Transverse colon (tissue), 4 donors: ENCODE measurements at places on chromosomes 11 and 22.

DNA sequence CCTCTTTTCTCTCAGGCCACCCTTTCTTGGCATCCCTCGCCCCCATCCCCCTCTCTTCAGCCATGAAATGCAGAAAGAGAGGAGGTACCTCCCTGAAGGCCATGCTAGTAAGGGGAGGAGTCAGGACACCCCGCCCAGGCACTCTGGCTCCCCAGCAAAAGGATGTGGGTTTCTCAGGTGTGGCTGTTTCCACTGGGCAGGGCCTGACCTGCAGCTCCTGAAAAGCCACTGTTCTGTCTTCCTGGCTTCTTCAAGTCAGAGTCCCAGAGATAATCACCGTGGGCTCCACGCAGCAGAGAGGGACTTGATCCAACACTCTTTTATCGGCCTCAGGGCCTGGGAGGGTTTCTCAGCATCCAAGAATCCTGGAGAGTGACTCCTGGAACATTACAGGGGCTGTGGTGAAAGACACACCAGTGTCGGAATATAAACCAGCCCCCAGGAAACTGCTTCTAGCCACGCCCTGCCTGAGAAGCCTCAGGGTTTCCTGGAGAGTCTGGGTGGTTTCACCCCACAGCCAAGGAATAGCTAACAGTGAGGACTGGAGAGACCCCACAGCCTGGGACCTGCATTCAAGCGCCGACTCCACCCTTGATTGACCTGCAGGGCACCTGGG, 45.7 kb upstream of the TSPAN18 start:
- DNase-seq = no peak

GRCh38 chr11:2747248-2748027, 47.6 kb upstream of the KCNQ1OT1 start:
- DNase-seq = no peak

- no peak for DNase-seq
Observed at GRCh38 chr11:83284501-83285150, 1.5 kb downstream of the CCDC90B start.

GRCh38 chr11:96390488-96390792, 627 bp downstream of the JRKL start:
- DNase-seq = no peak

DNA sequence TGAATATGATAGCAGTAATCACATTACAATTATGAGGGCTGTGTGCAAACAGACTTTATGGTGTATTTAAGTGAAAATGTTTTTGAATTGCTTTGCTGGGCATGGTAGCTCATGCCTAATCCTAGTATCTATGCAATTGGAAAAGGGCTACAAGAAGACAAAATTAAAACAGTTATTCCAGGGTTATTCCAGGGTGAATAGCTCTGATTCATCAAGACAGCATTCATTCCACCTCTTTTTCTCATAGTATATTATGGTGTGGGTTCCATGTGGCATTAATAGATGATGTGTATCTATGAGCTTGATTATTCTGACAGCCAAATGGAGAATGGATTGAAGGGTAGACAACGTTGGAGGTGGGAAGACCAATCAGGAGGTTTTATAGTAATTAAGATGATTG, 12.1 kb upstream of the SIDT2 start:
- no peak for DNase-seq

DNA sequence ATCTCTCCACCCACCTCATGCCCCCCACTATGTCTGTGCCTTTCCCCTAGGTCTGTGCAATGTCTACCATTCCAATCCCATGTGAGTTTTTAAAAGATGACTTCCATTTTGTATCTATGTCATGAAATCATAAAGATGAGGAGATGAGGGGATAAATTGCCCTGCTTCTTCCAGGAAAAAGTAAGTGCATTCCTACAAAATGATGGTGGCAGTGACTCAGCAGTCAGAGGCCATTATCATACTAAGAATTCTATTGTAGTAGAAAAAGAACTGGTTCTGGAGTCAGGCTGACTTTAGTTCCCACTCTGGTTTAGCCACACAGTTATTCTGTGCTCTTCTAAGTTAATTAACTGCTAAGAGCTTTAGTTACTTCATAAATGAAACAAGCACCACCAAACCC, 89.6 kb upstream of the API5 start:
- DNase-seq = no peak
